ENCODE measurements at places on chromosomes 6 and 20. TPM values are rescaled to one million over a fixed set of nuclear protein-coding genes. Genes with fewer than 3 reads are reported as not detected.

The HDGFL1 gene
- polyA plus RNA-seq: not detected

- DNase-seq: no peak
Measured at GRCh38 chr6:57108691-57109090, 18.7 kb downstream of the ZNF451 start.

DNA sequence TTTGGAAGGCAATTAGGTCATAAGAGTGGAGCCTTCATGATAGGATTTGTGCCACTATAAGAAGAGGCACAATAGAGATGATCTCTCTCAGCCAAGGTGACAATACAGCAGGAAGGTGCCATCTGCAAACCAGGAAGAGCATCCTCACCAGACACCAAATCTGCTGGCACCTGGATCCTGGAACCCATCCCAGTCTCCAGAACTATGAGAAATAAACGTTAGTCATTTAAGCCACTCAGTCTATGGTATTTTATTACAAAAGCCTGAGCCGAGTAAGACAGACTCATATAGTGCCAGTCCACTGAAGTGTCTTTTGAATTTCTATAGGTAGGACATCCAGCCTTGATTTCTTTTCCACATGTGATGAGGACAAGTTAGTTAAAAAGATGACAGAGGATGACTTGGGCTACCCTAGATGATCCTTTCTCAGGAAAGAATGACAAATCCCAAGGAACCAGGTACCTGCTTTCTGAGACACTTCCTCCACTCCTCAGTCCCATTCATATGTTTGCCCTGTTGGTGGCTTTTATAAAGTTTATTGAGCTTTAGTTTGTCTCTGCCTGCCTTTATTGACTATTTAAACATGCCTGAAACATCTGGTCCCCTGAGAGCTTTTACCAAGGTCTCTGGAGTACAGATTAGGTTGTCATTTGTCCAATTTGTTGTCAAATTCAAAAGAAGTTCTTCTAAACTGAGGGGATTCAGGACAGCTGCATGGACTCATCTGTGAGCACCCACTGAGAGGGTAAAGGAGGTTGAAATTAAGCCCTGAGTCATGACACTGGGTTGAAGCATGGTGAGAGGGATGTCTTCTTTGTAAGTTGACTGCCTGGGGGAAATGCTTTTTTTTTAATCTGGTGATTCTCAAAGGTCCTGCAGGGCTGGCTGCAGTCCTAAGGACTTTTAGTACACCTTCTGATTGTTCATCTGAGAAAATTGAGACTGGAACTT lies 165.0 kb upstream of the PLCB4 start:
- no peak for DNase-seq

DNA sequence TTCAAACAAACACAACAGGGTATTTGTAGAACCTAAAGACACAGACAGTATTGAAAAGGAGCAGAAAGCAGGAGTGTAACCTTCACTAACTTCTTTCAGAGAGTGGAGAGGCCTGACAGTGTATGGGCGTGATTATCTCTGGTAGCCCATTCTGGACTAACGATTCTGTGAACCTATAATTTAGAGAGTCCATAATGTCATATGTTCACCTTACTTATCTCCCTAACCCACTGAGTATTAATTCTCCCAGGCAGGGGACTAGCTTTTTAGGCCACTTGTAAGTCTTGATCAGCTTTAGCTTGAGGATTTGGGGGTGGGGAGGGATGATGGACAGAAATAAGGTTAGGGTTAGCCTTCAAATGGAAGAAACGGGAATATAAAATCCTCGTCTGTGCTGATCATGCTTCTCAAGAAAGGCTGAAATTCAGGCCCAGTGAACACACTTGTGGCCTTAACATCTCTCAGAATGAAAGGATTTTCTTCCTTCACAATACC lies 2.8 kb upstream of the PARD6B start:
- no peak for DNase-seq

The SNAP25 gene
- 5.3 TPM for polyA plus RNA-seq

DNA sequence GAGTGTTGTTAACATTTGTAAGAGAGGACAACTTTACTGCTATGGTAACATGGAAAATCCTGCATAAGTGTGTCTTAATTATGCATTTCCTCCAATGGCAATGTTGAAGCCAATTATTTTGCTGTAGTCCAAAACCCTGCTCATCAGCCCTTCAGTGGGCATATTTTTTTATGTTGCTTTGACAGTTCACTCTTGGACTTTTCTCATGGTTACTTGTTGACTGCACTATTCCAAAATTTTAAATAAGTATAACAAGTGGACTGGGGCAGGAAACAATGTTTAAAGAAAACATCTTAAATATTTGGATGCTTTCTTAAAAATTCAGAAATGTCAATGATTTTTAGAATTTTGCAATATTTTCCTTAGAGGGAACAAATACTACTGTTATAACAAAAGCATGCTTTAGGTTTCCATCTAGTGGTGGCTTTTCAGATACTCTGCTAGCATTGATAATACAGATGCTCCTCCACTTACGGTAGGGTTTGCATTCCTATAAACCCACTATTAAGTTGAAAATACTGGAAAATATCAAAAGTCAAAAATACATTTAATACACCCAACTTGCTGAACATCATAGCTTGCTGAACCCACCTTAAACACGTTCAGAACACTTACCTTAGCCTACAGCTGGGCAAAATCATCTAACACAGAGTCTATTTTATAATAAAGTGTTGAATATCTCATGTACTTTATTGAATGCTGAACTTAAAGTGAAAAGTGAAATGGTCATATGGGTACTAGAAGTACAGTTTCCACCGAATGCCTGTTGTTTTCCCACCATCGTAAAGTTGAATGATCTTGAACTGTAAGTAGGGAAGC lies 86.4 kb downstream of the ADGRG6 start:
- no peak for DNase-seq
